ENCODE measurements at places on chromosomes 5 and 9. TPM values are rescaled to one million over a fixed set of nuclear protein-coding genes. Genes with fewer than 3 reads are reported as not detected.
A peak's percentile ranks its signal among the peaks of the same experiment; 100 is the strongest.

DIRAS2 gene
- total RNA-seq = not detected

FAM200C gene
- 10.4 TPM for total RNA-seq

APBA1 gene
- total RNA-seq = 0.53 TPM

CDH18 gene
- 0.14 TPM for total RNA-seq

CA9 gene
- total RNA-seq = 3.2 TPM

GAPT gene
- total RNA-seq = not detected

- no peak overlapping the region for H3K27ac ChIP-seq
- no peaks in the 10 kb centered on the region for H3K36me3 ChIP-seq
- H3K4me1 ChIP-seq = no peaks in the 10 kb centered on the region
- DNase-seq = no peak
- H3K27me3 ChIP-seq = peaks cover 2% of the 10 kb centered on the region
- H3K4me3 ChIP-seq = no peak overlapping the region
These were observed 59.6 kb upstream of the FAM120A start for GRCh38 chr9:93391898-93392297.

DNA sequence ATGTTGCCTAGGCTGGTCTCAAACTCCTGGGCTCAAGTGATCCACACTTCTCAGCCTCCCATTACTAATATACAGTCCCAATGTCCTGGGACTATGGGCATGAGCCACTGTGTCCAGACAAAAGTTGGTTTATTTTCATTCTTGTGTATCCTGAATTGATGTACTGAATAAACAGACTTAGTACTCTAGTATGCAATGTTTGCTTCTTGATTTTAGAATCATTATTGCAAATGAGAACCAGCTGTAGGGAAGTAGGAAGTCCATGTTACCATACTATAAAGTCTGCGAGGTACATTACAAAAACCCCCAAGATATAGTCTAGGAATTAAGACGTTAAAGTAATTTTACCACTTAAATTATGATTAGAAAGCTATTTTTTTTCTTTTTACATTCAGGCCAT is 334.6 kb upstream of the KLF9 start:
- no peaks in the 10 kb centered on the region for H3K36me3 ChIP-seq
- H3K27me3 ChIP-seq = no peaks in the 10 kb centered on the region
- no peak for DNase-seq
- no peaks in the 10 kb centered on the region for H3K4me1 ChIP-seq

GRCh38 chr9:68979538-68980314 is 34.2 kb downstream of the PRKACG start:
- no peak overlapping the region for H3K4me3 ChIP-seq
- H3K4me1 ChIP-seq = no peaks in the 10 kb centered on the region
- DNase-seq = no peak
- no peaks in the 10 kb centered on the region for H3K36me3 ChIP-seq

DNA sequence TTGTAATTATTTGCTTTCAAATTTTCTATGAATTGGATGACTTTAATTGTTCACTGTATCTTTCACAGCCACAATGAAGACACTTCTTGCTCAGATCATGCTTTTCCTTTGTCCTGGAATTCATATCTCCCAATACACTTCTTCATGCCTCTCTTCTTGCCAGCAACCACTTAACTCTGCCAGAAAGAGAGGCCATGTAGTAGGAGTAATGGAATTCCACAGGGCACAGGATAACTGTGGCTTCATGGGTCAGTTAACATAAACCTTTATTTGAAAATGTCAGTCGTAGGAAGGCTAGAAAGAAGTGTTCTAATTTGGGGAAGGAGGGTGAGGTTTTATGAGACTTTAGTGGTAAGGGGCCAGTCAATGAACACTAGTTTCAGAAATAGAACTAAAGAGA is 190.3 kb downstream of the TMEM167A start:
- no peaks in the 10 kb centered on the region for H3K27me3 ChIP-seq
- DNase-seq = no peak
- H3K36me3 ChIP-seq = no peaks in the 10 kb centered on the region
- H3K27ac ChIP-seq = no peak overlapping the region
- no peak overlapping the region for H3K4me3 ChIP-seq

DNA sequence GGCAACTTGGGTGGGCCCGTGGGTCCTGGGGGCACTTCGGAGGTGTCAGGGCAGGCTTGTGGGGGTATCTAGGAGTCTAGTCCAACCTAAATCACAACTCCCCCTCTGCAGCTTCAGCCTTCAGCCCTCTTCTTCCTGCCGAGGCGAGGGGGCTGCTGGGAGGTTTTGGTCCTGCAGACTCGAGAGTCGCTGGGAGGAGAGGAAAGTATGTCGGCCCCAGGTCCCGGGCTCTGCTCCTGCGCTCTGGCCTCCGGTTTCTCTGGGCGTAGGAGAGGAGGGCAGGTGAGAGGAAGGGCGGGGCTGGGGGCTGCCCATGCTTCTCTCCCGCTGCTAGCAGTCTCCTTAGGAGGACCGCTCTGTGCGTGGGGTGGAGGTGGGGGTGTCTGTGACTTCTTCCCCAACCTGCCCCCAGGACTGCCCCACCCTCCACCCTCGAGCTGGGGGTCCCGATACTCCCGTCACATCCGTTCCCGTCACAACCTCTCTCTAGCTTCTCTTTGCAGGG is 139.8 kb upstream of the COL5A1 start:
- peaks cover 12% of the 10 kb centered on the region for H3K4me1 ChIP-seq
- H3K4me3 ChIP-seq = no peak overlapping the region
- no peaks in the 10 kb centered on the region for H3K36me3 ChIP-seq
- no peak for DNase-seq
- H3K27me3 ChIP-seq = no peaks in the 10 kb centered on the region

- H3K36me3 ChIP-seq = no peaks in the 10 kb centered on the region
- DNase-seq = no peak
- no peaks in the 10 kb centered on the region for H3K27me3 ChIP-seq
- H3K4me3 ChIP-seq = no peak overlapping the region
These were observed 150.0 kb downstream of the COL23A1 start for GRCh38 chr5:178440181-178440580.

DNA sequence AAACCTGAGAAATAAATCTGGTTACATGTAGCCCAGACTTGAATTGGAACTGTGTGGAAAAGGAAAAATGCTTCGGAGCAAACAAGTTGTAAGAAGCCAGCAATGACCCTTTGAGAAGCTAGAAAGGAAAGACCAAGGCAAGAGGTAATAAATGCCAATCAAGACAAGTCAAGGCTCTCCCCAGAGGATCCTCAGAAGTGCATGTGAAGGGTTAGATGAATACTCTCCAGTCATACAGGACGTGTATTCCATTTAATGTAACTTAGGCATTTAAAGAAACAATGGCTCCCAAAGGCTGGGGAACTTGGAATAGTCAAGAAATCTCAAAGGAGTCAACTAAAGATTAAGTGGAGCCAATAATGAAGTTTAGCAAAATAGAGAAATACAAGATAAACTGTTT is 36.2 kb downstream of the EPB41L4A start:
- no peak overlapping the region for H3K27ac ChIP-seq
- no peaks in the 10 kb centered on the region for H3K36me3 ChIP-seq
- no peak overlapping the region for H3K4me3 ChIP-seq
- no peaks in the 10 kb centered on the region for H3K27me3 ChIP-seq

- no peaks in the 10 kb centered on the region for H3K27me3 ChIP-seq
- no peaks in the 10 kb centered on the region for H3K36me3 ChIP-seq
- no peak overlapping the region for H3K4me3 ChIP-seq
- DNase-seq = no peak
- H3K27ac ChIP-seq = no peak overlapping the region
These were observed 128.1 kb downstream of the FBXO38 start for GRCh38 chr5:148511810-148512347.

- H3K27ac ChIP-seq = no peak overlapping the region
- H3K4me3 ChIP-seq = no peak overlapping the region
- H3K36me3 ChIP-seq = no peaks in the 10 kb centered on the region
- no peak for DNase-seq
- H3K4me1 ChIP-seq = no peaks in the 10 kb centered on the region
- H3K27me3 ChIP-seq = no peaks in the 10 kb centered on the region
These were observed 3.3 kb upstream of the FBN2 start for GRCh38 chr5:128541385-128541784.

GRCh38 chr9:16090907-16091629 is 538.2 kb downstream of the CCDC171 start:
- H3K4me1 ChIP-seq = peaks cover 31% of the 10 kb centered on the region
- no peak for DNase-seq
- H3K4me3 ChIP-seq = no peak overlapping the region
- H3K36me3 ChIP-seq = no peaks in the 10 kb centered on the region
- H3K27me3 ChIP-seq = no peaks in the 10 kb centered on the region
- H3K27ac ChIP-seq = peak overlapping the region; percentile 90

DNA sequence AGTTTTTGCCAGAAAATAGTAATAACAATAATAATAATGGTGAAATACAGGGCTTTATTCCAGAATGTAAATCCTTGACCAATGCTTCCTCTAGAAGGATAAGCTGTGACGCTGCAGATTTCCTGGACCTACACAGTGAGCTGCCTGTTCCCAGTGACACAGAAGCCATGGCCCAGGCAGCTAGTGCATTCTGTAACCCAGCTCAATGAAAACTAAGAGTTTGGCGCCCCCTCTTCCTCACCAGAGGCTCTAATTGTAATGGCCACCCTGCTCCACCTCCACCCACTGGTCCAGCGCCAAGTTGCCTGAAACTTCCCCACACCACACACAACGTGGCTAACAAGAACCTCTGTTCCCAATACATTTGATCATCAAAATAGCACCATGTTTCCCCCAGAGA is 248.1 kb downstream of the CETN3 start:
- no peak overlapping the region for H3K27ac ChIP-seq
- H3K36me3 ChIP-seq = no peaks in the 10 kb centered on the region
- H3K27me3 ChIP-seq = no peaks in the 10 kb centered on the region
- no peak overlapping the region for H3K4me3 ChIP-seq
- peak; percentile 59 for DNase-seq

DNA sequence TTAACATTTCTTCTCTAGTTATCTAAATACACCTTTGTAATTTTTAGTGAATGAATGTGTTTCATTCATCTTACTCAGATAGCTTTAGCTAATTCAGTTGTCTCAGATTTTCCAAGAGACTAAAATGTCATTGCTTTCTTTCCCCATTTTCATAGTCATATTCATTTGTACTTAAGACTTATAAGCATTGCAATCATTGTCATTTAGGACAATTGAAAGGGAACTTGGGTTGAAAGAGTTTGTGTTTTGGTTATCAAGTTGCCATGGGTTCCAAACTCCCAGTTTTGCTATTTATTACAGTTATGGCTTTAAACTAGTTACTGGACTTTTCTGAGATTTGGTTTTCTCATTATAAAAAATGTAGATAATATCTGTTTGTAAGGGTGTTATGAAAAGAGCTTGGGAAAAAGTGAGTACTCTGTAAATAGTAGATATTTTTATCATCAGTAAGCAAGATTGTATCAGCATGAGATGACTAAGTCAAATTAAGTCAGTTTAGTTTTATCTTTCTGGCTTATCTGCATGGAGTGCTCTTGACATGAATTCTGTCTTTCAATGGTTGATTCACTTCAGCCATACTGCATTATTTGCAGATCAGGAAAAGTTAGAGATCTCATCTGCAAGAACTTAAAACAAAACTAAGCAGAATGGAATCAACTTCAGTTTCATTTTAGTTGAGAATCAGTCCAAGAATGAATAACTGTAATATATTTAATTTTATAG is 107.5 kb downstream of the PBX3 start:
- H3K4me1 ChIP-seq = peaks cover 3% of the 10 kb centered on the region
- no peak overlapping the region for H3K27ac ChIP-seq
- H3K36me3 ChIP-seq = 0 out of 2 replicates have a peak, but pooled peaks cover 6% of the 10 kb centered on the region
- no peak for DNase-seq
- H3K4me3 ChIP-seq = no peak overlapping the region
- no peaks in the 10 kb centered on the region for H3K27me3 ChIP-seq

DNA sequence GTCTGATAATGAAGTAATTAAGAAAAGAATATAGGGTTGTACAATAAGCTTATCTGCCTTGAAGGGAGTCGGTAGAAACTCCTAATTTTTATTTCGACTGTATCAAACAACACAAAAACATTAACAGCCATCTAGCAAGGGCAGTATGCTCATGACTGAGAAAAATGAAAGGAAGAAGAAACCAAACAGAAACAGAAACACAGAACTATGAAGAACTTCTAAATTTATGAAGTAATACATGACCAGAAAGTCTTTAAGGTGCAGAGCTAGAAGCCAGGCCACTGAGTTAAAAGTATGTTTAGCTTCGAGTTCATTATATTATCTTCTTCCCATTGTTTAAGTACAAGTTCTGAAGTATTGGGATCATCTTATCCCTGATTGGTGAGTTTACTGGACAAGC is 367.3 kb upstream of the C9orf72 start:
- no peaks in the 10 kb centered on the region for H3K36me3 ChIP-seq
- no peak overlapping the region for H3K27ac ChIP-seq
- H3K4me3 ChIP-seq = no peak overlapping the region
- H3K27me3 ChIP-seq = no peaks in the 10 kb centered on the region
- peaks cover 6% of the 10 kb centered on the region for H3K4me1 ChIP-seq
- DNase-seq = no peak

DNA sequence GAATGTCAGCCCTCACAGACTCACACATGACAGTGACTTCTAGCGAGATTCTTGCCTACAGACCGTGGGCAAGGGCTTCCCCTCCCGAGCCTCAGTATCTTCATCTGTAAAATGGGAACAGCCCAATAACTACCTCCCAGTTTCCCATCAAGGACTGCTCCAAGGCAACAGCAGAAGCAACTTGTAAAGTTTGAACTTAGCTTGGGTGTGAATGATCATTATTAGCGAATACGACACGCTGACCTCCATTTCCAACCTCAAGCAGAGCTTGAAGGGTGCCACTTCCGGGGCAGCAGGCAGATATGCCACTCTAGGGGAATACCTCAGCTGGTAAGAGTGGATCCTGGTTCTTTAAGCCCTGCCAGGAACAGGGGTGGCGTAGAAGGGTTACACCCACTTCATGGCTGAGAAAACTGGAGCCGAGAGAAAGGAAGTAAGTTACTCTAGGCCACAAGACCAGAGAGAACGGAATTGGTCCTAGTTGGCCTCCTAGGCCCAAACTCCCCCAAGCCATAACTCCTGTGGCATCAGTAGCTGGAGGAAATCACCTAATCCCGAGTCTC is 2.0 kb downstream of the RNF44 start:
- DNase-seq = no peak
- H3K36me3 ChIP-seq = peaks cover 21% of the 10 kb centered on the region
- peak overlapping the region; percentile 96 for H3K27ac ChIP-seq
- H3K4me3 ChIP-seq = peak overlapping the region; percentile 97

- no peak for DNase-seq
- H3K36me3 ChIP-seq = no peaks in the 10 kb centered on the region
- H3K27ac ChIP-seq = no peak overlapping the region
- no peaks in the 10 kb centered on the region for H3K4me1 ChIP-seq
These were observed 49.1 kb upstream of the OSMR start for GRCh38 chr5:38796742-38797108.

GRCh38 chr9:95078939-95079338 is 238.6 kb downstream of the FANCC start:
- H3K27ac ChIP-seq = no peak overlapping the region
- peaks cover 6% of the 10 kb centered on the region for H3K4me1 ChIP-seq
- H3K4me3 ChIP-seq = no peak overlapping the region
- peaks cover 78% of the 10 kb centered on the region for H3K36me3 ChIP-seq
- DNase-seq = no peak
- no peaks in the 10 kb centered on the region for H3K27me3 ChIP-seq

- H3K36me3 ChIP-seq = no peaks in the 10 kb centered on the region
- no peaks in the 10 kb centered on the region for H3K27me3 ChIP-seq
- no peak overlapping the region for H3K4me3 ChIP-seq
- H3K4me1 ChIP-seq = no peaks in the 10 kb centered on the region
- no peak for DNase-seq
- no peak overlapping the region for H3K27ac ChIP-seq
These were observed 195.5 kb downstream of the SNCAIP start for GRCh38 chr5:122507581-122507980.

GRCh38 chr9:9598723-9599122 is 1014.1 kb downstream of the PTPRD start:
- H3K4me1 ChIP-seq = no peaks in the 10 kb centered on the region
- no peaks in the 10 kb centered on the region for H3K27me3 ChIP-seq
- H3K4me3 ChIP-seq = no peak overlapping the region
- no peaks in the 10 kb centered on the region for H3K36me3 ChIP-seq
- DNase-seq = no peak
- H3K27ac ChIP-seq = no peak overlapping the region

Data from SJCRH30 (cell line).